Stimulated activated naive CD8-positive, alpha-beta T cell treated with anti-CD3 and anti-CD28 coated beads, Interleukin-15, Interleukin-2, amounts not matched to agents 100 U/mL and 50 U/mL, for 24 hours (primary cell): ENCODE measurements at places on chromosomes 12 and 14.

DNA sequence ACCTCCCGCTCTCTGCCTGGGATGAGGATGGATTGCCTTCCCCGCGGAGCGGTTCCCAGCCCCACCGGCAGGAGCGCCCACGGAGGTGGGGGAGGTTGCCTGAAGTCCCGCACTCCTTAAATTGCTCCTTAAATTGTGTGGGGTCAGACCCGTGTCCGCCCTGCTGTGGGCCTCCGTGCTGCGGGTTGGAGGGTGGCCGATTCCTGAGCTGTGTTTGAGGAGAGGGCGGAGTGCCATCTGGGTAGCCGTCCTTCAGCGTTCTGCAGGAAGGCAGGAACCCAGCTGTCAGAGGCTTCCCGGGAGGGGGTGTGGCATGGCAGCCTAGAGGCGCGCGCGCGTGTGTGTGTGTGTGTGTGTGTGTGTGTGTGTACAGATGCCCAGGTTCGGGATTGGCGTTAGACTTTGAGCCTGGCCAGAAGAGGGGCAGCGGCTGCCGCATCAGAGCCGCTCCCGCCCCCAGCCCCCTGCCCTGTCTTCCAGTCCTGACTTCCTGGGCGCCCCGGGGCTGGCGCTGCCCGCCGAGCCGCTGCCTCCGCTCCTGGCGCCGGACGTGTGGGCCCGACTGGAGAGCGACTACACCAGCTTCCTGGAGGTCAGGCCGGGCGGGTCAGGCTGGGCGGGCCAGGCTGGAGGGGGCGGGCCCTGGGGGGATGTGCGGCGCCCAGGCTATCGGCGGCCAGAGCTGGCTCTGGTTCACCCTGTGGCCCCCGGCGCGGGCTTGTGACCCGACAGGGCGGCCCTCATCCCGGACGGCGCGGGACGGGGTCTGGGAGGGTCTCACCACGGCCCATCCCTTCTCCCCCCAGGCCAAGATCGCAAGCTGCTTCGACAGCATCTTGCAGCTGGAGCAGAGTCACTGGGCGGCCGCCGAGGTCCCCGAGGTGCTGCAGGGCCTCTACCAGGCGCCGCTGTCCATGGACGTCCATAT, 9.2 kb downstream of the EXOC3L4 start:
- DNase-seq, result no peak

GRCh38 chr12:65740873-65741600, 83.2 kb upstream of the HMGA2 start:
- peak; percentile 83 for DNase-seq

GRCh38 chr12:66607147-66607546, 71.7 kb downstream of the GRIP1 start:
- DNase-seq, result no peak

DNA sequence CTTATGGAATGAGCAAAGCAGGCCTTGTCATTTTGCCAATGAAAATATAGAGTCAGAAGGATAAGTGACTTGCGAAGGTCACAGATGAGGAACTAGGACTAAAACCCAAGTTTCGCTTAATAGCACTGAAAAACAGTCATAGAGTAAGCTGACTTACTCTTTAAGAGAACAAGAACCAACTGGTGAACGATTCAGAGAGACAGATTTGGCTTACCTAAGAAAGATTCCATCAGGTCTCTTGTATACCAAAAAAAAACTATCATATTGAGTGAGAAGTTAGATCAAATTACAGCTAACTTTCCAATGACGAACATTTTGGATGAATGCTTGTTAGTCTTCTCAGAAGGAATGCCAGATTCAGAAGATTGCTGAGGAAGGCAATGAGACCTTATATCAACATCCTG, 74.2 kb downstream of the ZFC3H1 start:
- no peak for DNase-seq

- DNase-seq, result no peak
These were observed 62.8 kb upstream of the RFLNA start for GRCh38 chr12:124231980-124232653.

GRCh38 chr14:75911883-75912282, 69.9 kb downstream of the TGFB3 start:
- no peak for DNase-seq

DNA sequence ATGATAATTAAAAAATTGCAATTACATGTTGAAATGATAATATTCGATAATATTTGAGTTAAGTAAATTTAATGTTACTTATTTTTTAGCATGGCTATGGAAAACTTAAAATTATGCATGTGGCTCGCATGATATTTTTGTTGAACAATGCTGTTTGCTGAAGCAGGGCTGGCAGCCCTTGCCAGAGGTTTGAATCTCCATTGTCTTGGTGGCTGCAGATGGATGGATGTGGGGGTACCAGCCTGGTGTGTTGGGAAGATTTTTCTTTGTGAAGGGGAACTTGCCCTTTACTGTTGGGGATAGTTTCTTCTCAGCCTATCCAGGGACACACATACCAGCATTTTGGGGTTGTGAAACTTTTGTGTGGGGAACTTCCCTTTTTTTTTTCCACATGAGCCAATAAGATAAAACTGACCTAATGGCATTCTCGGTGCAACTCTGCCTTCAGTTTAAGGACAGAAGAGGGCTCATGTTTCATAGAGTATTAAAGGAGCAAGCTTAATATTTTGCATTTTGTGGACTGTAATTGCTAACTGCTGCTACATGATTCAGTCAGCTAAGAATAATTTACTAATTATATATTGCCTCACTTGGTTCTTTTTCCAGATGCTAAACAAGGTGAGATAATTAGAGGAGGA, 8.8 kb downstream of the RASSF3 start:
- DNase-seq, result no peak

DNA sequence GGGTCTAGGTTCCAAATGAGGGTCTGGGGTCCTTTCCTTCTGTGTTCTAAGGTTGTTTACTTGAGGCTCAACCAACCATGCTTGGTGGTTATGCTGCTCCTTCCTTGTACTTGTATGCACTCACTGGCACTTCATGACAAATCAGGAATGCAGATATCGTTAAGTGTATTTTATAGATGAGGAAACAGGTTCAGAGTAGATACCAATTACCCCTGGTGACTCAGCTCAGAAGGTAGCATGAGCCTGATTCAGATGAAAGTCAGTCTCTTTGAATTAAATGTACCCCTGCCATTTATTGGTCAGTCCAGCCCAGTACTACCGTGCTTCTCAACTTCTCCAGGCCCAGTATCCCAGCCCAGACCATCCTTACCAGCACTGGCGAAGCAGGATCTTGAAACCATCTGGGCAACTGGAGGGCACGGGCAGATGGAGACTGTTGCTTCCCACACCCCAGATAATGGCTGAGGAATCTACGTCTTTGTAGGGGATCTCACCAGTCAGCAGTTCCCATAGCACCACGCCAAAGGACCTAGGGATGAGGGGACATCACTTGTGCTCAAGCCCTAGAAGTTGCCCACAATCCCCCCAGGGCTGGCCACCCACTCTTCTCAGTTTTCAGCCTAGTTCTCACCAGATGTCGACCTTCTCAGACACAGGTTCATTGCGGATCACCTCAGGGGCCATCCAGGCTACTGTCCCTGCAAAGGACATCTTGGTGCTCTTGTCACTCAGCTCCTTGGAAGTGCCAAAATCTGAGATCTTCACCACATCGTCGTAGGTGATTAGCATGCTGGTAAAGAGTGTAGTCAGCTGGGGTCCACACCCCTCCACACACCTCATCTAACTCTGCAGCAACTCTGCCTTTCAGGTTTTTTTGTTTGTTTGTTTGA, 14.3 kb downstream of the MAP3K12 start:
- no peak for DNase-seq

GRCh38 chr14:105247715-105248367, 492 bp upstream of the BTBD6 start:
- no peak for DNase-seq

GRCh38 chr12:29053567-29053966, 95.5 kb upstream of the FAR2 start:
- DNase-seq, result no peak

- DNase-seq, result peak; percentile 73
These were observed 4.2 kb downstream of the RDH5 start for GRCh38 chr12:55724226-55724939.

GRCh38 chr12:12190087-12190809, 76.6 kb downstream of the LRP6 start:
- DNase-seq, result no peak

GRCh38 chr14:36315159-36315853, 5.1 kb downstream of the MBIP start:
- DNase-seq, result peak; percentile 57

DNA sequence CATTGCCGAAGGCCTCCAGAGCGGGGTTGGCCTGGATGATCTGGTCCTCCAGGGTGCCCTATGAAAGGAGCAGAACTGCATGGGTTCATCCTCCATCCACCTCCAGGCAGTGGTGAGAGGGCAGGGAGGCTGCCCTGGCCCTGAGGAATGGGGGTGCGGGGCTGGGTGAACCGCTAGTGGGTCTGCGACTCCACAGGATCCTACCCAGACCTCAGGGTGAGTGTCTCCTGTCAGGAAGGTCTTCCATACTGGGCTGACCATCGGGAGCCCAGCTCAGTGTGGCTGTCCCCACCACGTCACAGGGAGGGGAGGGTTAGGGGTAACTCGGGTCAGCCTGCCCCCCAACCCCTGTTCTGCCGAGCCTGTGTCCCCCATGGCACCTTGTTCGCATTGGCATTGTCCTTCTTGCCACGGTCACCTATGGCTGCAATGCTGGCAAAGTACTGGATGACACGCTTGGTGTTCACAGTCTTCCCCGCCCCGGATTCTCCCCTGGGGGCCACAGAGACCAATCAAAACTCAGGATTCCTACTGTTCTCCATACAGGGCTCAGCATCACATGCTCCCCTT, 3.7 kb downstream of the MYH6 start:
- DNase-seq, result no peak

GRCh38 chr14:105023791-105024480, 3.1 kb upstream of the CDCA4 start:
- no peak for DNase-seq

- DNase-seq, result peak; percentile 23
These were observed 63.3 kb upstream of the HSPB8 start for GRCh38 chr12:119115296-119115905.

DNA sequence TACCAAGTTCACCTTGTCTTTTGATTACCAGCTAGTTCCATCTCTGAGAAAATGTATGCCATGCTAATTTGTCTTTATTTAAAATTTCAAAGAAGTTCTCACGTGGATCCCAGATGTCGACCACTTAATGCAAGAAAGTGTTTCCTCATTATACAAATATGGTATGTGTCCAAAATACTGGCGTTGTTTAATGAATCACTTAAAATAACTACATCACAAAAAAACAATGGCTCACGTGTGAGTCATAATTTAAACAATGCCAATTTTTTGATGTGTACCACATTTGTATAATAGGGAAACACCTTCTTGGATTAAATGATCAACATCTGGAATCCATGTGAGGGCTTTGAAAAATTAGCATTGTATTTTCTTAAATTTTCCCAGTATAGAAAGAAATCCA, 40.8 kb downstream of the DBX2 start:
- DNase-seq, result no peak

DNA sequence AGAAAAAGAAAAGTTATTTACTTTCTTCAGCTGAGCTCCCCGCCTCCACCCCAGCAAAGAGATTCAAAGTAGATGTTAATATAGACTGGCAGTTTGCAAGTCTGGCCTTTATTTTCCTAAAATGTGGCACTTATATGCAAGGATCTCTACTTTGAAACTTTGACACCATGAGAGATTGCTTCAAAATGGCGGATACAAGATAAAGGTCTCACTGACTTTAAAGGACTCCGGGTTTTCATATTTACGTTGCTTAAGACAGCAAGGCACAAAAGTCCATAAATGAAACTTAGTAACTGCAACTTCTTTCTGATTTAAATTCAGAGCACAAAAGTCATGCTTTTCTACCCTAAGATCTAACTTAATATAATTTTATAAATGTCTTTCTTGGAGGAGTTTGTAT, 3.5 kb downstream of the OTX2 start:
- no peak for DNase-seq

DNA sequence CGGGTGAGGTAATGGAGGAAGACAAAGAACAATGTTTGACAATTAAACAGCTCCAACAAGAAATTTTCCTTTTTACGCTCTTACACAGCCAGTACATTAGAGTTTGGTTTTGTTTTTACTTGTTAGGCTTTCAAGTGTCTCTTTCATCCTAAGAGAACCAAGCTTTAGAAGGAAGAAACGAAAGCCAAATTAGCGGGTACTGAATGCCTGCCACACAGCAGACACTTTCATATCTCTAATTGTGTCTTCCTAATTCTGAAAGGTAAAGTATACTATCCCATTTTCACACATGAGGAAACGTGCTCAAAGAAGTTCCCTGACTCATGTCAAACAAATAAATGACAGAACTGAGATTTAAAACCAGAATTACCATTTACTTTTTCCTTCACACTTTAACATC, 65.0 kb downstream of the CDK17 start:
- no peak for DNase-seq

DNA sequence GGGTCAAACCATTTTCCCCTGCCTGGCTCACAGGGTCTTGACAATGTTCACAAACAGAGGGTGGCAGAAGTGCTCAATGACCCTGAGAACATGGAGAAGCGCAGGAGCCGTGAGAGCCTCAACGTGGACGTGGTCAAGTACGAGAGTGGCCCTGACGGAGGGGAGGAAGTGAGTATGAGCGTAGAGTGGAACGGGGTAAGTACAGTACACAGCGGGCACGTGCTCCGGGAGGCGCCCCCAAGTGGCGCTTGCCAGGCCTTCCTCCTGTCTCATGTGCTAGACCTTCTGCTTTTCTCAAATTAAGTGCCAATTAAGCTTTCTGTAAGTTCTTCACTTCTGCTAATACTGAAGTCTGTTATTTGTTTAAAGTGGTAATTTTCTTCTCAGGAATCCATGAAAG, 35.9 kb downstream of the XRCC3 start:
- DNase-seq, result peak; percentile 64

- DNase-seq, result no peak
These were observed 32.8 kb downstream of the PDZRN4 start for GRCh38 chr12:41220931-41221330.

DNA sequence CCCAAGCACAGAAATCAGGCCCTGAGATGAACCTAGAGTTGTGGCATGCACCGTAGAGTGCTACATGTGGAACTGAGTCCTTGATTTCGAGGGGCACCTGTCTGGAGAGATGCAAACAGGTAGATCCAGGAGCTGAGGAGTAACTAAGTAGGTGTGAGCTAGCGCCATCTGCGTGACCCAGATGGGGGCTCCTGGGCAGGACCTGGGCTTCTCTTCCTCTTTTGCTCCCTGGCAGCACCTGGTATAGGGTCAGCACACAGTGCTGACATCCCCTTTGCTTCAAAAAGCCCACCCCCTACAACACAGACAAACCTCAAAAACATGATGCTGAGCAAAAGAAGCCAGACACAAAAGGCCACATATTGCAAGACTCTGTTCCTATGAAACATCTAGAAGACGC, 65.8 kb downstream of the PITPNM2 start:
- DNase-seq, result no peak

GRCh38 chr12:88922816-88923215, 342.5 kb upstream of the KITLG start:
- DNase-seq, result no peak

GRCh38 chr14:38199076-38199475, 8.6 kb upstream of the SSTR1 start:
- DNase-seq, result no peak

GRCh38 chr12:93134893-93135285, 205.8 kb upstream of the EEA1 start:
- DNase-seq, result no peak

DNA sequence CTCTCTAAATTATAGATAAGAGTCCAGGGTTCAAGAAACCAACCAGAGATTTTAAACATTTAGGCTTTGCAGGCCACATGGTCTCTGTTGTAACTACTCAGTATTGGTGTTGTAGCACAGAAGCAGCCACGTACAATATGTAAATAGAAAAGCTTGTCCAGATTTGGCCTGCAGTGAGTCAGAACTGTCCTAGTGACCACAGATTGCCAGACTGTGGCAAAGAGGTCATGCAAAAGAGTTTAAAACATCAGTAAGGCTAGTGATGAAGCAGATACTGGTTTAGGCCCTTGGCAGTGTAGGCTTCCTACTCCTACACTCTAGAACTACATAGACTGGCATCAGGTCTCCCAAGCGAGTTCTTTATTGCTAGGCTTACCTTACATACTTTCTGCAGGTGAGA, 117.6 kb upstream of the GARIN6 start:
- no peak for DNase-seq
